ENCODE measurements at places on chromosomes 1 and 21. TPM values are rescaled to one million over a fixed set of nuclear protein-coding genes. Genes with fewer than 3 reads are reported as not detected.

LCE2C gene
- polyA plus RNA-seq, result not detected

TSPAN2 gene
- polyA plus RNA-seq, result 0.27 TPM

DNA sequence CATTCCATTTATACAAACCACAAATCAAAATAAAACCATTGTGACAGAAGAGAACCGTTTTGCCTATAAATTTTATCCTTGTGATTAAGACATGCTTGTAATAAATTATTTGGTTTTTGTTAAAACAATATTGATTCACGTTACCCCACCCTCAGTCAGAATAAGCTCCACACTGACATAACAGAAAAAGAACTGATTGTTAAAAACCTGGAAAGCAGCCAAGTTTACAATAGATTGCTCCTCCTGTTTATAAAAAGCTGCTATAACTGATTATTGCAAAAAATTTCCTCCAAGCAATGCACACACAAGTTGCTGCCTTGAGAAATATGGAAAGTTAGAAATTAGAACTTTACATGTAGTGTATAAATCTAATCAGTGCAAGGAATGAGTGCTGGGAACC, 263.5 kb downstream of the SETD4 start:
- no peaks in the 10 kb centered on the region for H3K27me3 ChIP-seq
- no peak overlapping the region for H3K27ac ChIP-seq
- no peaks in the 10 kb centered on the region for H3K36me3 ChIP-seq
- no peaks in the 10 kb centered on the region for H3K4me1 ChIP-seq
- no peak overlapping the region for H3K4me3 ChIP-seq
- DNase-seq, result no peak

DNA sequence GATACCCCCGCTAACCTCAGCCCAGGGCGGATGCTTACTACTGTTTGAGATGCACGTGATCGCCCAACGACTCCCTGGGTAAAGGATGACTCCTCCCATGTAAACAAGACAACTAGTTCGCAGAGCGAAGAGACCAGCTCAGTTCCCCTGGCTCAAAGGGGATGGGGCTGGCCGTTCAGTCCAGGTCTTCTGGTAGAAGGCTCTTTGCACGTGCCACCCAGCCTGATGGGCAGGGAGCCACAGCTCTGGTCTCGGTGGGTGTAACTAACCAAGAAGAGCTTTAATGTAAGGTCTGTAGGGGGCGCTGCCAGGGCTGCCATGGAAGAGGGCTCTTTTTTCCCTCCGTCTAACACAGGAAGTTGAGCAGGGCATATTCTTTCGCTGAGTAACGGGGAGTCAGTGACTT, 49.4 kb upstream of the PARP1 start:
- no peak for DNase-seq
- H3K4me1 ChIP-seq, result no peaks in the 10 kb centered on the region
- H3K27me3 ChIP-seq, result no peaks in the 10 kb centered on the region

DNA sequence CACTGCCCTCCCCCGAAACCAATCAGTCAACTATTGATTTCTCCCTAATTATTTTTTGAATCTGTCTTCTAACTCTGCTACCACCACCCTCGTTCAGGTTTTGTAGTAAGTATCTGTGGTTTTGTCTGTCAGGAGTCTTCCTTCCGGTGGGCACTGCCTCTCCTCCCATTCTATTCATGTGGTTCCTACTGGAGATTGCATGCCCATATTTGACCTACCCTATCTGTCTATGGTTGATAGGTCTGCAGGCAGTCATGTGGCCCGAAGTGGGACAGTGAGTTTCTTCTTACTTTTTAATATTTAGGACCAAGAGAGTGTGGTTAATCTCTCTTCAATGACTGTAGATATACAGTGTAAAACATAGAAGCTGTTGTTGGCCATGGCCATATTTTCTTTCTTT, 17.8 kb upstream of the MAST2 start:
- no peaks in the 10 kb centered on the region for H3K27me3 ChIP-seq
- no peak overlapping the region for H3K4me3 ChIP-seq
- no peak for DNase-seq
- H3K27ac ChIP-seq, result no peak overlapping the region

DNA sequence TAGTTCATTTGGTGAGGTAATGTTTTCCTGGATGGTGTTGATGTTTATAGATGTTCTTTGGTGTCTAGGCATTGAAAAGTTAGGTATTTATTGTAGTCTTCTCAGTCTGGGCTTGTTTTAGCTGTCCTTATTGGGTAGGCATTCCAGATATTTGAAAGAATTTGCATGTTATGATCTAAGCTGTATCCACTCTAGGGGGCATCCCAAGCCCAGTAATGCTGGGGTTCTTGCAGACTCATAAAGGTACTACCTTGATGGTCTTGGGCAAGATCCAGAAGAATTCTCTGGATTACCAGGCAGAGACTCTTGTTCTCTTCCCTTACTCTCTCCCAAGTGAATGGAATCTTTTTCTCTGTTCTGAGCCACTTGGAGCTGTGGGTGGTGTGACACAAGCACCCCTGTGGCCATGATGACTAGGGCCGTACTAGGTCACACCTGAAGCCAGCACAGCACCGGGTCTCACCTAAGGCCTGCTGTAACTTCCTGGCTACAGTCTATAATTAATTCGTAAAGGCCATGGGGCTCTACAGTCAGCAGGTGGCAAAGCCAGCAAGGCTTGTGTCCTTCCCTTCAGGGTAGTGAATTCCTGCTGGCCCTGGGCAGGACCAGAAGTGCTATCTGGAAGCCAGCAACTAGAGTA, 74.8 kb upstream of the PDE4B start:
- no peak for DNase-seq
- no peaks in the 10 kb centered on the region for H3K36me3 ChIP-seq
- no peaks in the 10 kb centered on the region for H3K4me1 ChIP-seq
- no peaks in the 10 kb centered on the region for H3K27me3 ChIP-seq
- H3K4me3 ChIP-seq, result no peak overlapping the region

DMBX1 gene
- not detected for polyA plus RNA-seq

MAP1LC3C gene
- polyA plus RNA-seq, result not detected

SLFNL1 gene
- 0.02 TPM for polyA plus RNA-seq

NEGR1 gene
- polyA plus RNA-seq, result 0.12 TPM

DNA sequence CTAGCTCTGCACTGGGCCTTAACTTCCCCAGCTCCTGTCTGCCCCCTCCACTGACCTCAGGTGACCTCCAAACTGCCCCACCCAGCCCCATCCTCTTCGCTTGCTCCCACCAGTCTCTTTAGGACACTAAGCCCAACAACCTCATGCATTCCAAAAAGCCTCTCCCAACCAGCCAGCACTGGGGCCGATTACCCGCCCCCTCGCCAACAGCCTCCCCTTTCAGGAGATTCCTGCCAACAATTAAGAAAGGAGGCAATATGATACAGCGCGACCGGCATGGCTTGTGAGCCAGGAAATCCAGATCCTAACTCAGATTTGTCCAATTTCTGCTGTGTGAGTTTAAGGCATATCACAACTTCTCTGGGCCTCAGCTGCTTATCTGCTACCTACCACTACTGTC, 14.7 kb downstream of the KANK4 start:
- H3K36me3 ChIP-seq, result no peaks in the 10 kb centered on the region
- H3K4me1 ChIP-seq, result peaks cover 3% of the 10 kb centered on the region
- H3K27me3 ChIP-seq, result no peaks in the 10 kb centered on the region

DNA sequence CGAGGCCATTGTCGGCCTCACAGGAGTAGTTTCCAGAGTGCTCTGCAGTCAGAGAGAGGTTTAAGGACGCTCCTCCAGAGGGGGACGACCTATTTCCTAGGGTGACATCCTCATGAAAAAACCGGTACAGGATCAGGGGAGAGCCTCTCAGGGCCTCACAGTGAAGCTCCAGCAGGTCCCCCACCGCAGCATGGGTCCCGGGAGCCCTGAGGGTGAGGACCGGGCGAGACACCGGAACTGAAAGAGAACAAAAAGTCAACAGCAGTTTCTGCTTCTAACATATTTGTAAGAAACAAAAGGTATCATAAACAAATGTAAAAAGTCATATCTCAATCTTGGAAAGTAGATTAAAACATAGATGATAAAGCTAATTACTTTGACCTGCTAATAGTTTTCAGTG, 31.3 kb downstream of the FCRL5 start:
- no peak overlapping the region for H3K4me3 ChIP-seq
- H3K36me3 ChIP-seq, result no peaks in the 10 kb centered on the region
- H3K27me3 ChIP-seq, result peaks cover 3% of the 10 kb centered on the region
- H3K27ac ChIP-seq, result no peak overlapping the region
- H3K4me1 ChIP-seq, result no peaks in the 10 kb centered on the region
- no peak for DNase-seq

GRCh38 chr1:212186427-212187207, 98.6 kb upstream of the PPP2R5A start:
- H3K4me1 ChIP-seq, result no peaks in the 10 kb centered on the region
- H3K36me3 ChIP-seq, result no peaks in the 10 kb centered on the region
- DNase-seq, result no peak
- H3K27me3 ChIP-seq, result no peaks in the 10 kb centered on the region
- H3K27ac ChIP-seq, result no peak overlapping the region
- no peak overlapping the region for H3K4me3 ChIP-seq

- no peak overlapping the region for H3K27ac ChIP-seq
- H3K4me3 ChIP-seq, result no peak overlapping the region
- no peaks in the 10 kb centered on the region for H3K27me3 ChIP-seq
- DNase-seq, result no peak
- no peaks in the 10 kb centered on the region for H3K36me3 ChIP-seq
- H3K4me1 ChIP-seq, result peaks cover 23% of the 10 kb centered on the region
Observed at GRCh38 chr1:25620701-25621350, 4.2 kb downstream of the MAN1C1 start.

DNA sequence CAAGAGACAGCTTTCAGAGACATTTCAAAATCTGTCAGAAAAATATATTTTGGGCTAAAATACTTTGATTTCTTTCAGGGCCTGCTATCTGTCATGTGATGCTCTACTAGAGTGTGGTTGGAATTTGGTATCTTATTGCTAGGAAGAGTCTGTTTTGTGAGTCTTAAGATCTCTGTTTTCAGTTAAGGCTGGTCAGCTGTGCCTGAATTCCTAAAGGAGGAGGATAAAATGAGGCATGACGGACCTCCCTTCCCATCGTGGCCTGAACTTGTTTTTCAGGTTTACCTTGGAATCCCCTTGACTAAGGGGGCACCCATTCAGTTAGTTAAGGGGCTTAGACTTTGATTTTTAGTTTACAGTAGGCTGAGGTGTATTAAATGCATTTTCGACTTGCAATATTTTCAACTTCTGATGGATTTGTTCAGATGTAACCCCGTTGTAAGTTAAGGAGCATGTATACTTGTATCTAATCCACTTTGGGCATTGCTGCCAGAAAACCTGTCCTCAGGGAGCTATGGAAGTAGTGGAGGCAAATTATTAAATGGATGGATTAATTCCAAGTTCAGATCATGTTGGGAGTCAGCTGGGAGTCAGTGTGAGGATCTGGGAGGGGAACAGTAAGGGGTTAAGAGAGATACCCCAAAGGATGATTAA, 18.3 kb downstream of the CAPN2 start:
- no peaks in the 10 kb centered on the region for H3K27me3 ChIP-seq
- no peak overlapping the region for H3K4me3 ChIP-seq
- H3K27ac ChIP-seq, result no peak overlapping the region
- no peak for DNase-seq

NFASC gene
- polyA plus RNA-seq, result 3.0 TPM

DNA sequence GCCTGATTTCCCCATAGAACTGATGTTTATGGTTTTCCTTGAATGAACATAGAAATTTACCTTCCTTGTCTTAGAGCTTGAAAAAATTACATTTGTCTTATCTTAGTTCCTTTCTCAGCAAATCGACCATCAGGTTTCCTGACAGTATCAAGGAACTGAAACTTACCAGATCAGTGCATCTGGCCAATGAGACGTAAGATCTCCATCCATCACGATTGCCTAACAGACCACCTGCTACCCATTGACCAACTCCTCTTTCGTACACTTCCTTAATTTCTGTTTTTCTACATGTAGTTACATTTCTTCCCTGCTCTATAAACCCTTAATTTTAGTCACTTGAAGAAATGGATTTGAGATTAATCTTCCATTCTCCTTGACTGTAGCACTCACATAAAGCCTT, 57.4 kb upstream of the TMPRSS15 start:
- no peak overlapping the region for H3K4me3 ChIP-seq
- no peak for DNase-seq
- no peak overlapping the region for H3K27ac ChIP-seq
- H3K4me1 ChIP-seq, result no peaks in the 10 kb centered on the region
- no peaks in the 10 kb centered on the region for H3K36me3 ChIP-seq

PCP4L1 gene
- polyA plus RNA-seq, result 4.1 TPM

GRCh38 chr1:162206300-162206699, 136.8 kb downstream of the NOS1AP start:
- no peaks in the 10 kb centered on the region for H3K27me3 ChIP-seq
- no peak overlapping the region for H3K4me3 ChIP-seq
- DNase-seq, result no peak

AADACL3 gene
- polyA plus RNA-seq, result not detected

SERPINC1 gene
- 2,515 TPM for polyA plus RNA-seq

GRCh38 chr1:205858141-205858961, 8.4 kb upstream of the PM20D1 start:
- no peak overlapping the region for H3K4me3 ChIP-seq
- no peaks in the 10 kb centered on the region for H3K36me3 ChIP-seq
- H3K4me1 ChIP-seq, result peaks cover 3% of the 10 kb centered on the region
- DNase-seq, result no peak

DNA sequence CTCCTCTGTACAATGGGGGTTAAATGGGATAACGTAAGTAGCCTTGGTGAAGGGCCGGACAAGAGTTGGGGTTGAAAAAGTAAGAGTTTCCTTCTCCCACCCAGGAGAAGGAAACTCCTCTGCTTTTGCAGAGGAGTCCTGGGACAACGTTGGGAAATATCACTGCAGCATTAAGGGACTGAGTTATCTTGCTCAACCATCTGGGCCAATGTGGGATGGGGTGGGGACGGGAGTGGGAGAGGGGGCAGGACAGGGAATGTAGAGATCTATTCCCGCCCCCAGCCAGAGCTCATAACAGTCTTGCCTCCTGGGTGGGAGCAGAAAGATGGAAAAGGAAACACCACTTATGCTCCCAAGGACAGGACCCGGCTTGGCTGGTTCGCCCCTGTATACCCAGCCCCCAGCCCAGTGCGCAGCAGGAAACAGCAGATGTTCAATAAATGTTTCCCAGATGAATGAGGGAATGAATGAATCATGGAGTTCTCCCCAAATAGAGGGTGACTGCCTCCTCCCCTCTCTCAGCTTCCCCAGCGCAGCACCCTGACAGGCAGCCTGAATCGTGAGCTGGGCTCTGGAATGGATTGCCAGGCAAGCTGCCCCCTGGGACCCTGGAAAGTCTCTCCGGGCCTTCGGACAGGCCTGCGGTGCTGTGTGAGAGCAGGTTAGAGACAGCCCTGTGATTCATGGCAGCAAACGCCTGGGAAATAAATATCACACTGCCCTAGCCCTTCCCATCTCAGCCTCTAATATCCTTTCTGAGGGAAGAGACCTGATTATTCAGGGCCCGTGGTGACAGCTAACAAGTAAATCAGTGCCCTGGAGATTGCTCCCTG, 24.8 kb downstream of the FBXO2 start:
- DNase-seq, result no peak
- no peak overlapping the region for H3K4me3 ChIP-seq
- no peaks in the 10 kb centered on the region for H3K4me1 ChIP-seq
- H3K27me3 ChIP-seq, result no peaks in the 10 kb centered on the region

GRCh38 chr1:2923351-2923750, 97.9 kb upstream of the ACTRT2 start:
- no peak overlapping the region for H3K4me3 ChIP-seq
- DNase-seq, result no peak
- no peaks in the 10 kb centered on the region for H3K36me3 ChIP-seq
- H3K27ac ChIP-seq, result no peak overlapping the region
- no peaks in the 10 kb centered on the region for H3K4me1 ChIP-seq

PLEKHN1 gene
- polyA plus RNA-seq, result 0.18 TPM

Measured in liver (tissue), 10 donors.